ENCODE measurements at places on chromosomes 4 and X. TPM values are rescaled to one million over a fixed set of nuclear protein-coding genes. Genes with fewer than 3 reads are reported as not detected.

The SUPT20HL2 gene
- not detected for total RNA-seq

The SCML1 gene
- total RNA-seq: not detected

The CENPE gene
- total RNA-seq: 70.9 TPM

The ZXDA gene
- total RNA-seq: 2.6 TPM

Data from OCI-LY7 (cell line).